ENCODE measurements at places on chromosomes 2 and 18.

DNA sequence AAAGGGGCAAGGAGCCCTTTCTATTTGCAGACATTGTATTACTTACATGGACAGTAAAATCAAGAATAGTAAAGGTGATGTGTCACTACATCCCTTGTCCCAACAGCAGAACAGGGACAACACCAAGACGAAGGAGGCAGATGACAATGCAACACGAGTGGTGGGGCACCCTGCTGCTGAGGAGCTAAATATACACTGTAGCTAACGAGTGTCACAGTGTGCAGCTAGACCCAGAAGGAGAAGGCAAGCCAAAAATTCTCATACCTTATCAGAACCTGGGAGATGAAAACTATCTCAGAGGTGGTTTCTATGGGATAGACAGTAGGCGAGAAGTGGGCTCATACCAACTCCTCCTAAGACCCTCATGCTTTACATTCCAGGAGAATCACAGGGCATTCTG lies 518.4 kb upstream of the LRRTM1 start:
- no peak overlapping the region for H3K4me3 ChIP-seq
- DNase-seq: no peak
- no peaks in the 10 kb centered on the region for H3K27me3 ChIP-seq
- H3K27ac ChIP-seq: no peak overlapping the region

GRCh38 chr18:76367168-76368125 lies 127.6 kb downstream of the ZNF516 start:
- H3K27ac ChIP-seq: no peak overlapping the region
- H3K4me3 ChIP-seq: no peak overlapping the region
- H3K36me3 ChIP-seq: no peaks in the 10 kb centered on the region
- H3K27me3 ChIP-seq: no peaks in the 10 kb centered on the region
- DNase-seq: no peak

GRCh38 chr2:151905963-151906632 lies 77.9 kb upstream of the ARL5A start:
- H3K27ac ChIP-seq: no peak overlapping the region
- no peaks in the 10 kb centered on the region for H3K36me3 ChIP-seq
- H3K27me3 ChIP-seq: no peaks in the 10 kb centered on the region
- H3K4me1 ChIP-seq: peaks cover 26% of the 10 kb centered on the region
- DNase-seq: no peak

GRCh38 chr18:48033790-48034650 lies 103.6 kb upstream of the SMAD2 start:
- no peak for DNase-seq
- no peaks in the 10 kb centered on the region for H3K36me3 ChIP-seq
- peak overlapping the region; percentile 83 for H3K27ac ChIP-seq
- H3K4me3 ChIP-seq: no peak overlapping the region

DNA sequence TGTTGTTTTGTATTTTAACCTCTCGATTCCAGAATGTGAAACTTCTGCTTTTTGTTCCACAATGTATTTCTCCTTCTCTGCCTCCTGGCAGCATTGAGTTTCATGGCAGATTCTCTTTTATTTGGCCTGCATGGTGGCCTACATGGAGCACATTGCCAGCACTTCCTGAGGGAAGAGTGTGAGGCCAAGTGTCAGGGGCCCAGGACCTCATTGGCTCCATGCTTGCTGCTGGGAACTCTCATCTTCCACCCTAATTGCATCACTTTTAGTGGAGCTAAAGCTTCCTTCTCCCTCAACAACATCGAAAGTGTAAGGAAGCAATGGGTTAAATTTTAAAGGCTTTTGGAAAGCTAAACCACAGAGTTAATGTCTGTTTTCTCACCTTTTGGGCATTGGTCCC lies 9.5 kb downstream of the TRIB2 start:
- H3K4me1 ChIP-seq: peaks cover 14% of the 10 kb centered on the region
- no peak for DNase-seq
- peak overlapping the region; percentile 91 for H3K27ac ChIP-seq
- H3K36me3 ChIP-seq: no peaks in the 10 kb centered on the region
- H3K4me3 ChIP-seq: no peak overlapping the region
- H3K27me3 ChIP-seq: no peaks in the 10 kb centered on the region

DNA sequence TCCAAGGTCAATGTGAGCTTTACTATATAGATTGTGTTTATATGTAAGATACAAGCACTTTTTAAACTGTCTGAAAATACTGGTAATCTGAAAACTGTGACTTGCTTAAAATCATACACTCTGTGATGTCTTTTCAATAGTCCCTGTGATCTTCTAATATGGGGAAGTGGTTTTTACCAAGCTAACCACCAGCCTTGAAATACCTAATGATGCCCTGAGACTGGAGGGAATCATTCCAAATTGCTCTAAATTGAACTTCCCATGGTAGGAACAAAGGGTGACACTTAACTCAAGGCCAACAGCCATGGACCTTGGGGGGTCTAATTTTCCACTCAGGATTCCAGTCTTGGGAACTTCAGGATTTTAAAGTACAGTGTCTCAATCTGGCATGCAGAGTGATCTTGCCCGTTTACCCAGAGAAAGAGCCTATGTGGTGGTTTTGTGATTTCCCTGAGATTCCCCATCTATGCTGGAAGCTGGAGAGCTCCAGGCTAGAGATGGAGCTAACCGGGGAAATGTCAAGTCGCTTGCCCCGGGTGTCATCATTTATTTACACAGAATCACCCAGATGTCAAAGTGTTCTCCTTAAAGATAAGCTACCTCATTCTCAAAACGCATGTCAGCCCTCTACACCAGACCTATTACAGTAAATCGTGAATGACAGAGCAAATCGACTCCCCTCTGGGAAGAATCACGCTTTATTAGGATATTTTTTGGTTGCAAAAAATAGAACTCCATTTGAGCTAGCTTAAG lies 198.5 kb downstream of the SP3 start:
- no peaks in the 10 kb centered on the region for H3K36me3 ChIP-seq
- no peak for DNase-seq
- no peaks in the 10 kb centered on the region for H3K27me3 ChIP-seq
- no peak overlapping the region for H3K4me3 ChIP-seq
- no peaks in the 10 kb centered on the region for H3K4me1 ChIP-seq
- no peak overlapping the region for H3K27ac ChIP-seq

DNA sequence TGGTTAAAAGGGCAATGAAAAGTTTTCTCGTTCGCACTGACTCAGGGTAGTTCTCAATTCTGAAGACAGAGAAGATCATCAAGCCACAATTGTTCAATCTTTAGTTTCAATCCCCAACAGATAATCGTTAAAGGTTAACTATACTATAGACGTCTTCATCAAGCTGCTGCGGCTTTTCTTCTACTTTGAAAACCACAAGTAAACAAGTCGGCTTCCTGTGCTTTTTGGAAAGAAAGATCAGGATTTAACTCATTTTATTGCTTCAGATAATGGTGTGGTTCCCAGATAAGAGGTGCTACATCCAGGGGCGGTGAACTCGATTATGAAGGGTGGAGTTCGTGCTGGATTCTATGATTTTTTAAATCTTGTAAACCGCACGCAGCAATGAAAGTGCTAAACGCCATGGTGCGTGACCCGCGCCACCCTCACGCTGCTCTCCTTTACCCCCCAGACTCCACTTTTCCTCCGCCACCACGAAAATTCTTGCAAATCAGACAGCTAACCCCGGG lies 545 bp upstream of the CDCA7 start:
- DNase-seq: no peak
- no peak overlapping the region for H3K27ac ChIP-seq
- H3K36me3 ChIP-seq: no peaks in the 10 kb centered on the region

DNA sequence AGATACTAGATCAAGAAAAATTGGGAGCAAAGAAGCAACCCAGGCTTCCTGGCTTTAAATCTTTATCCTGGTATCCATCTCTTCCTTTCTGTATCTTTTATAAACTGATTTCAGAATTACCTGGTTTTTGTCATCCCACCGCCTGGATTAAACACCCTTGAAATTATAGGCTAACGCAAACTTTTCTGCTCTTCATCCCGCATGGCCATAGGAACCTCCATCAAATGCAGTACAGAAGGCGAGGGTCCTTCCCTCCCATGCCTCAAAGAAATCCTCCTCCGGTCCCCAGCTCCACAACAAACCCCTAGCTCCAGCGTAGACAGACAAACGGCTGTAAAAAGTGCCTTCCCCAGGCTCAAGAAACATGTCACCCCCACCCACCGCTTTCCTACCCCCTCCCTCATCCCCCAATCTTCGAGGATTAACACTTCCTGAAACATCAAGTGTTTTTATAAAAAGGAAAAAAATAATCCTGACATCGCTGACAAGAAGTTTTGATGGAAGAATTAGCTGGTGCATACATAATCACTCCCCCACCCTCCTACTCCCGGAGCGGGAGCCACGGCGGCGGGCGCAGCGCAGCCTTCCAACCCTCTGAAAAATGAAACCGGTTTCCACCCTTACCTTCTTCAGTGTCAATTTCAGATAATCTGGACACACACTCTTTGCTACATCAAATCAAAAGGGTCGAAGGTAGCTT lies 7.6 kb downstream of the DLX1 start:
- no peak overlapping the region for H3K4me3 ChIP-seq
- peaks cover 32% of the 10 kb centered on the region for H3K4me1 ChIP-seq

DNA sequence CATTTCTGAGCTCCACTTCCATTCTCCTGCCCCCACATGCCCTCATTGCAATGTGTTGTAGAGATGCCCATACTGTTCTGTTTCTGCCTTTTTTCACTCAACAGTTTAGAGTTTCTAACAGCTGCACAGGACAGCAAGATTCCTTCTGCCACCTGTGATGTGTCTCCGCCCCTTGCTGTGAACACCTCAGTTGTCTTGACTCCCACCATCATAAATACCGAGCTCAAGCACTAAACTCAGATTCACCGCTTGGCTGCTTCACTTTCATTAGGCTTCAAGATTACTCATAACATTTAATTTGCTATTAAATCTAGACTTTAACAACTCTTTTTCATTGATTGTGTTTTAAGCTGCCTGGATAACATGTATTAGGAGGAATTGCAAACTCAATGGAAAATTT lies 141.0 kb downstream of the MAP2 start:
- H3K36me3 ChIP-seq: no peaks in the 10 kb centered on the region
- no peak for DNase-seq
- H3K4me3 ChIP-seq: no peak overlapping the region
- H3K4me1 ChIP-seq: no peaks in the 10 kb centered on the region
- no peaks in the 10 kb centered on the region for H3K27me3 ChIP-seq
- no peak overlapping the region for H3K27ac ChIP-seq

GRCh38 chr2:112794841-112795240 lies 10.5 kb upstream of the IL1A start:
- H3K36me3 ChIP-seq: no peaks in the 10 kb centered on the region
- peaks cover 15% of the 10 kb centered on the region for H3K4me1 ChIP-seq
- no peak overlapping the region for H3K4me3 ChIP-seq
- DNase-seq: no peak

DNA sequence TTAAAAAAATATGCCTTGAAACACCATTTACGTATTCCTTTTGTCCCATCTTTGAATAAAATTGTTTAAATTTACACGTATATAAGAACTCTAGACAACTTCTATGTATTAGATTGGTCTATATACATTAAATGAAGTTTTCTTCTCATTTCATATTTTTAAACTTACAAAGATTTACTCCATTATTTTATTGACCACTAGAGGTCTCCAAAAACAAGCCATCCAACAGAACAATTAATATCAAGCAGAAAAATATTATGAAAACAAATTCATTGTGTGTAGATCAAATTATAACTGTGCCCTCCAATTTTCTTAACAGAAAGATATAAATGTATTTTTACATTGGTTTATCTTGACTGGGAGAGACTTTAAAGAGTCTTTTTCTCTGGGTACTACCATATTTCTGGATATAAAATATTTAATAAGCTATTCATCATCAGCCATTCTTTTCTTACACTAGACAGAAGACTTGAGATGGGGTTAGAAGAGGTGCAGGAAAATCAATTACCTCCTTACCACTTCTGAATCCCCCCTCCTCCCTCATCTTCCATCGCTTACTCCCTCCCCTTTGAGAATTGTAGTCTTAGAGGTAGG lies 66.5 kb downstream of the DPP4 start:
- H3K4me1 ChIP-seq: no peaks in the 10 kb centered on the region
- H3K27ac ChIP-seq: no peak overlapping the region
- no peaks in the 10 kb centered on the region for H3K27me3 ChIP-seq
- no peaks in the 10 kb centered on the region for H3K36me3 ChIP-seq
- no peak for DNase-seq

- no peak for DNase-seq
- peaks cover 84% of the 10 kb centered on the region for H3K36me3 ChIP-seq
- H3K27me3 ChIP-seq: no peaks in the 10 kb centered on the region
- peaks cover 9% of the 10 kb centered on the region for H3K4me1 ChIP-seq
Observed at GRCh38 chr2:37215250-37215649, 16.1 kb downstream of the CEBPZ start.

DNA sequence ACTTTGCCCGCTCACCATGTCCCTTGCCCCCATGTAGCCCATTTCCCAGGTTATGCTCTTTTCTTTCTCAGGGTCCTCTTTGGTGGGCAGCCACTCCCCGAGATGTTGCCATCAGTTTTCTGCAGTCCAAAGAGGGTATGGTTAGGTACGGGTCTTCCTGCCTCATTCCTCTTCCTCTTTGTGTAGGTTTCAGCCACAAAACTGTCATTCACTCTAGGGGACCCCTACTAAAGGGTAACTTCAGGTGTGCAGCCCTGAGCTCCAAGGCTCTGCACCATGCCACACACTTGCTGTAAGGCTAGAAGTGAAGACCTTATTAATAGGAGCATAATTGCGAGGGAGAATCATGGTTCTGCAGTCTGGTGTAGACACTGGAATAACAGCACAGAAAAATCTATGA lies 99.8 kb upstream of the ZNF397 start:
- H3K36me3 ChIP-seq: peaks cover 36% of the 10 kb centered on the region
- DNase-seq: no peak
- peaks cover 33% of the 10 kb centered on the region for H3K4me1 ChIP-seq
- no peak overlapping the region for H3K27ac ChIP-seq

- H3K36me3 ChIP-seq: no peaks in the 10 kb centered on the region
- no peak for DNase-seq
- H3K4me1 ChIP-seq: peaks cover 55% of the 10 kb centered on the region
- H3K4me3 ChIP-seq: no peak overlapping the region
- H3K27me3 ChIP-seq: no peaks in the 10 kb centered on the region
- no peak overlapping the region for H3K27ac ChIP-seq
Observed at GRCh38 chr2:84989927-84990326, 19.0 kb downstream of the KCMF1 start.

- no peak overlapping the region for H3K27ac ChIP-seq
- no peak overlapping the region for H3K4me3 ChIP-seq
- peaks cover 4% of the 10 kb centered on the region for H3K27me3 ChIP-seq
- H3K4me1 ChIP-seq: peaks cover 8% of the 10 kb centered on the region
Observed at GRCh38 chr2:121076885-121077549, 208.0 kb downstream of the TFCP2L1 start.

GRCh38 chr2:211477537-211478275 lies 921.3 kb downstream of the CPS1 start:
- H3K27me3 ChIP-seq: no peaks in the 10 kb centered on the region
- no peaks in the 10 kb centered on the region for H3K4me1 ChIP-seq
- no peak overlapping the region for H3K27ac ChIP-seq

DNA sequence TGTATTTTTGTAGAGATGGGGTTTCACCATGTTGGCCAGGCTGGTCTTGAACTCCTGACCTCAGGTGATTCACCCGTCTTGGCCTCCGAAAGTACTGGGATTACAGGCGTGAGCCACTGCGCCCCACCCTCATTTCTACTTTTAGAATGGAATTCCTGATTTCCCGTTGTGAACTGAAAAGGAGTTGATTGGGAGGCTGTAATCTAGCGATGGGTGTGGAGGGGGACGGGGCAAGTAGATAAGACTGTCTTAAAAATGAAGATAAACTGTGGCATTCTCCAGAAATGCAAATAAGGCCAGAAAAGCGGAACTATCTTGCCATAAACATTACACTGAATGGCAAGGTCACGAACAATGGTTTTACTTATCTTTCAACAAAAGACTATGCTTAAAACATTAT lies 135.4 kb downstream of the TRIB2 start:
- H3K4me3 ChIP-seq: no peak overlapping the region
- H3K27me3 ChIP-seq: no peaks in the 10 kb centered on the region
- H3K27ac ChIP-seq: no peak overlapping the region

GRCh38 chr2:105078906-105079495 lies 41.1 kb downstream of the MRPS9 start:
- no peaks in the 10 kb centered on the region for H3K27me3 ChIP-seq
- H3K27ac ChIP-seq: no peak overlapping the region
- H3K4me3 ChIP-seq: no peak overlapping the region
- peaks cover 24% of the 10 kb centered on the region for H3K4me1 ChIP-seq
- no peak for DNase-seq
